Cortex of kidney (tissue), 1 donor: ENCODE measurements at places on chromosomes 2 and 18.

- no peak for DNase-seq
Observed at GRCh38 chr18:49547701-49548100, 14.2 kb upstream of the LIPG start.

- no peak for DNase-seq
Observed at GRCh38 chr18:68215931-68216330, 499.0 kb downstream of the TMX3 start.

DNA sequence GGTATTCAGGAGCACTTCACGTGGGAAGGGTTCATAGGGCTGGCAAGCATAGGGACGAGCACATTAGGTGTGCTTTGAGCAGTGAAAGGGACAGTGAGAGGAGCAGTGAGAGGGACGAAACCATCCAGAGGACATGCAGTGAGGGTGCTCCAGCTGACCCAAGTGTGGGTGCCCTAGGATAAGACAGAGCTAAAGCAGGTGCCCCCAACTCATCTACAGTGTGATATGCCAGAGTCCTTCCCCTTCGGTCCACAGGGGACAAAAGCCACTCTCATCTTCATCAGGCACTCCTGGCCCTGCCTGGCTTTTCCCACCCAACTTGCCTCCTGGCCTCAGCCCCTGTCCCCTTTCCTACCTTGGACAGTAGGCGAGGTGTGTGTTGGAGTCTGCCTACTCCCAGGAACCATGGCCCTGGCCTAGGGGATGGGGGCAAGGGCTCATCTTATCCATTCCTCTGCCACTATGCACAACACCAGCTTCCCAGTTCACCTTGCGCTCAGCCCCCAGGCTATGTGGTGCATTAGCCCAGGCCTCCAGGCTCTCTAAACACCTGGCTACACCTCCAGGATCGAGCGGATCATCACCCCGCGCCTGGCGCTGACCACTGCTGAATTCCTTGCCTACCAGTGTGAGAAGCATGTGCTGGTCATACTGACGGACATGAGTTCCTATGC is 16.1 kb upstream of the ANKRD53 start:
- no peak for DNase-seq

DNA sequence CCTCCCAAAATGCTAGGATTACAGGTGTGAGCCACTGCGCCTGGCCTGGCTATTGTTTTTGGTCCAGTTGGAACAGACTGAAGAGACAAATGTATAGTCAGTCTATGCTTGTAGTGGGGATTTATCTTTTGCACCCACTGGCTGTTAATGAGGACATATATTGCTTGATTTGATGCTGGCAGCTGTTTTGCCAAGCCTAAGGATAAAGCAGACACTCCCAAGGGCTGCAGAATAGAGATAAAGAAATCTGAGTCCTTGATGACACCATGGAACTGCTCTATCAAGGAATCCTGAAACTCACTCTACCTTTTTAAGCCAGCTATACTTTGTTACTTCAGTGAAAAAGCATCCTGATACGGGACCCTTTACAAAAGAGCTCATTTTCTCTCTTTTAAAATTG is 43.1 kb upstream of the ENOSF1 start:
- no peak for DNase-seq

- no peak for DNase-seq
Observed at GRCh38 chr18:68937029-68937599, 139.2 kb downstream of the CCDC102B start.
